ENCODE measurements at places on chromosomes 12 and 14. TPM values are rescaled to one million over a fixed set of nuclear protein-coding genes. Genes with fewer than 3 reads are reported as not detected.

TMEM119 gene
- total RNA-seq, result 311 TPM

PRH2 gene
- total RNA-seq, result not detected

IL26 gene
- total RNA-seq, result not detected

DNA sequence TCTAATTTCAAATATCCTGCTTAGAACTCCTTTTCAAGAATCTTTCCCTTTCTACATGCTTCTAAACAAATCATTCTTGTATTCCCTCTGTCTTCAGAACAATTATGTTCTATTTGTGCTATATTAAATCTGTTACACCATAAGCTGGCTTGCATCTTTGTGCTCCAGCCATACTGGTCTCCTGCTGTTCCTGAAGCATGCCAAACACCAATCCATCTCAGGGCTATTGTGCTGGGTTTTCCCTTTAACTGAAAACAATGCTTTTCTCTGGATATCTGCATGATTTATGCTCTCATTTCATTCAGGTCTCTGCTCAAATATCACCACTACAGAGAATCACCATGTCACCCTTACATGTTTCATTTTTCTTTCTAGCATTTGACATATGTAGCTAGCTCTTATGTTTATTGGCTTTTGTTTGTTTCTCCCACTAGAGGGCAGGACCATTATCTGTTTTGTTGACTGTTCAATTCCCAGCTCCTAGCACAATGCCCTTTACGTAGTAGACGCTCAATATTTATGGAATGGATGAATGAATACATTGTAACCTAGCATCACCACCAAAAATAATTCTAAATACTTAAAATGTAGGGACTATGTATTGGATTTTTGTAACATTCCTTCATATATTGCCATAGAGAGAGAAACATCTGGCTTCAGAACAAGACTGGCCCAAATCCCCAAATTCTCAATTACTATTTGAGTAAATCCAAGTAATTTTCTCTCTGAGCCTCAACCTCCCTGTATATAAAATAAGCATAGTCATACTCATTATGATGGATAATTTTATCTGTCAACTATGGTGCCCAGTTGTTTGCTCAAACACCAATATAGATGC, 302.0 kb upstream of the SYT1 start:
- no peak for DNase-seq

DNA sequence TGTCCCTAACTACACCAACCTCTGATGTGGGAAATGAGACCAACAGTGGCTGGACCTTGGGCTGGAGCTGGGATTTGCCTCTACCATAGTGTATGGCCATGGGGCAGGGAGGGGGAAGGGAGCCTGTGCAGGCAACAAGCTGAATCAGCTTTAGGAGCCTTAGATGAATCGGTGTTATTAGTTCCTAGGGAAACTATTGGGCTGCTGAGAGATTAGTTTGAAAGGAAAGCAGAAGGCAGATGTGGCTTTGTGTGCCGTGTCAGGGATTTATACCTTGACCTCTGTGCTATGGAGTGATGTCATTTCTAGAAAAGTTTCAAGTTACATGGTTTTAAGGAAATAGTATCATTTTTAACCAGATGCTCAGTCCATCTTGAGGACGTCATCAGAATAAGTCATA, 19.5 kb upstream of the GAS2L3 start:
- no peak for DNase-seq

DNA sequence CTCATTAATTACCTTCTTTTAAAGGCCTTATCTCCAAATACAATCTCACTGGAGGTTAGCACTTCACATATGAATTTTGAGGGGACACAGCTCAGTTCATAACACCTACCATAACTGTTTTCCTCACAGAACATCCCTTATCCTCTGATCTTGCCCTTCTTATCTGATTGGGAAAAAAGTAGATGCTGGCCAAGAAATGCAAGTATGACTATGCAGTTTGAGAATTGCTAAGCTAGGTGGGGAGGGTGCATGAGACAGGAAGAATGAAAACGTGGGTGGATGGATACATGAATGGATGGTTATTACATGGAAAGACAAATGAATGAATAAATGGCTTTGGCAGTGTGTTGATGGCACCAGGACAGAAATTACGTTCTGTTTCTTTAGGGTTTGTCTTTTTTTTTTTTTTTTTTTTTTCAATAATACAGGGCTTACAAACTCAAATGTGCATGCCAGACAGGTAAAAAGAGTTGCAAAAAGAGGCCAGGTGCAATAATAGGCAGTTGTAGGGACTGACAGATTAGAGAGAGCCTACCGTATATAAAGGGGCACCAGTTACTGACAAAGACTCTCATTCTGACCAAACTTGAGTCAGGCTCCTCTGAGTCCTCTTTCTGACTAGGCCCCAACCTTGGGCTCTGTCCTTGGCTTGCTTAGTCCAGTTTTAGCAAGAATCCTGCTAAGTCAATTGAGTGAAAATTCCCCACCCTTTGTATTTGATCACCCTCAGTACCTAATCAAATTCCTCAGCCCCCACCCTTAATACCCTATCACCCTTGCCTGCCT, 304.9 kb downstream of the ZFP36L1 start:
- no peak for DNase-seq

GRCh38 chr12:54879150-54879549, 24.8 kb downstream of the MUCL1 start:
- no peak for DNase-seq

DNA sequence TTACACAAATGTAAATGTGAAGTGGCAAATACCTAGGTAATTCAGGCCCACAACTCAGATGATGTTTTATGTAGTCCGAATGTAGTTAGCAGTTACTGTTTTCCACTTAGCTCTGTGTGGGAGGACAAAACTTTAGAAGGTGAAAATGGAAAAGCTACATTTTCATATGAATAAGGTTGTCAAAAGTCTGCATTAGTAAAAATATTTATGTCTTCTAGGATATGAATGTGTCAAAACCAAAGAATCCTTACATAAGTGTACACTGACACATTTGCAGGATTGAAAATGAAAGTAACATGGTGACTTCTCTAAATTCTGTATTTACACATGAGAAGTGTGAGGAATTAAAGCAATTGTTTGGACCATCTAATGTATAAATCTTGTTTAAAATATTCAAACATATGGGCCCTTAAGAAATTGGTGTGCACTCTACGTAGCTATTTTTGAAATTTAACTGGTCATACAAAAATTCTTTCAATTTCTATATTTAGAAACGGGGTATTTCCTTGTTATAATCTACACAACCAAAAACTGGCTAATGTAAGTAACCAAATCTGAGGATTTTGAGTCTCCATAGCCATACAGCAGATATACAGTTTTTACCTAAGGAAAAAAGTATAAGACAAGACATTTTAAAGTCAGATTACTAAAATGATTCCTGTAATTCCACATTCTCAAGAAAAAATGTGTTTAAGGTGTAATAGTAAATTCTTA, 5.4 kb downstream of the CDKN1B start:
- DNase-seq, result no peak

DNA sequence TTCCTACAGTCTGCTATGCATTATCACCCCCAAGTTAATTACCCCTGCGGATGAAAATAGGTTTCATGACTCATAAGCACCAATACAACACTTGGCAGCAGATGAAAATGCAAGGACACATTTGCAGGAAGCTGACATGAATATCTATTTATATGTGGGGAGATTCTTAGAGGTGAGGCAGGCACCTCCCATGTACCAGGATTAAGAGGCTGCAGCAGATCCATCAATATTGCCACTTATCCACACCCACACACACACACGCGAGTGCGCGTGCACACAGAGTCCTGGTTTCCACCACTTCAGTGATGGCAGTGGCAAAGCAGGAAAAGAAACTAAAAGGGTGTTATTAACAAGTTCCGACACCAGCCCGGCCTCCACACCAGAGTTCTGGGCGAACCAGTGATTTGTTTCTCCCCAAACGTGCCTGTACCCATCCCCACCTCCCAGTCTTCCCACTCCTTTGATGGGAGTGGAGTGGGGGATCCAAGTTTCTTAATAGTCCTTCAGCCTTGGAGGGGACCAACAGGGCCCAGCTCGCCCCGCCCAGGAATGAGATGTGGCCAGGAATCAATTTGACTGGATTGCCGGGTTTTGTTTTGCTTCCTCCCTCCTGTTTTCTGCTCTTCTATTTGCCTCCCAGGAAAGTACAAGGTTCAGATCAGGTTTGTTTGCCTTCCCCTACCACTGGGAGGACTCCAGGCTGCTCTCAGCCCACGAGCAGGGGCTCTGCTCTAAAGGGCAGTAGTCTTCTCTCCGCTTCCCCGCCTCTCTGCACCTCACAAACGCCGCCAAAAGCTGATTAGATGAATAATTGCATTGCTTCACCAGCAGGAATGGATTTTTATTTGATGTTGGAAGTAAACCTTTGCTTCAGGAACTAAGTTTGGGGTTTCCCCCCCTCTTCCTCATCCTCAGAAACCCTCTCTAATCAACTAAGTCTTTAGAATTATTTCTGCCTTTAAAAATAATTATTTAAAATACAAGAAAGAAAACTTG, 5.2 kb downstream of the IRF2BPL start:
- DNase-seq, result no peak

GRCh38 chr12:24760162-24760561, 188.7 kb downstream of the BCAT1 start:
- no peak for DNase-seq

DNA sequence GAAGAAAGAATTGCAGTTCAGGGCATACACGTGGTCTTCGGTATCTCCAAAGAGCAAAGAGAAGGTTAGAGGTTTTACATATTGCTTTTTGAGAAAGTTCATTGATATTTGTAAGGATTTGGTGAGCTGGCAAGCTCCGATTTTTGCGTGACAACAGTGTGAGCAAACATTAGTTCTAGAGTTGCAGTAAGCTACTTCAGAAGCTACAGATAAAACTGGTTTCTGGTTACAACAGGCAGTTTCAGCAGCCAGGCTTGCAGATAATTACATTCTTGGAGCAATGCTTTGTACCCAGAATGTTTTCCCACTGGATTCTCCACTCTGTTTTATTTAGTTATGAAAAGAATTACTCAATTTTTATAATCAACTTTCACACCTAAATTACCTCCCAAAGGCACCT, 28.2 kb downstream of the KLRK1 start:
- no peak for DNase-seq

DNA sequence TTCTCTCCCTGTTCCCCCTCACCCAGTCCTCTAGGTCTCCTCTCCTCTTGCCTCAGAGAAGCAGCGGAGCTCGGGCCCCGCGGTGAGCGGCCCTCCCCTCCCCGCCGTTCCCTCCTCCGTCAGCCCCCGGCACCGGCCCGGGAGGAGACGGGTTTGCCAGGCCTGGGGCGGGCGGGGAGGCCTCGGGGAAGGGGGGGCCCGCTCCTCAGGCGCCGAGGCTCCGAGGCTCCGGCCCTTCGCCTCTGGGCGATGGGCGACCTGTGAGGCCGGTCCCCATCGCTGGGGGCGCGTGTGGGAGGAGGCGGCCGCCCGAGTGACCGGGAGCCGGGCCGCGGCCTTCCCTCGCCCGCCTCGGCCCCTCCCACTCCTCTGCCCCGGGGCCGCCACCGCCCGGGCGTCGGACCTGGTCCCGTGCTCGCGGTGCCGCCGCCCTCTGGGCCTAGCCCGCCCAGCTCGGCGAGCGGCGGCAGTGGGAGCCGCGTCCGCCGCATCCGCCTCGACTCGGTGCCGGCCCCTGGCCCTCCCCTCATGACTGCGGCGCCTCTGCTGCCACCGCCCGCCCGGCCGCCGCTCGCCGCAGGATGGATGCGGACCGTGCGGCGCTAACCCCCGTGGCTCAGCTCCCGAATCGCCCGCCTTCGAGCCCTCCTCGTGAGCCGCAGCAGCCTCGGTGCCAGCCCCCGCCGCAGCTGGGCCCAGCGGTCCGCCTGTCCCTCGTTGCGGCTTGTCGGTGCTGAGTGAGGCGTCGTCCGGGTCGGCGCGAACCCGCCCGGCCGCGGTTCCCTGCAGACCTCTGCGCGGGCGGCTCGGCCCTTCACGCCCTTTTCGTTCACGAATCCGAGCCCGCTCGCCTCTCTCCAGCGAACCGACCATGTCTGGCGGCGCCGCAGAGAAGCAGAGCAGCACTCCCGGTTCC, 574 bp downstream of the WNK1 start:
- peak; percentile 63 for DNase-seq

DNA sequence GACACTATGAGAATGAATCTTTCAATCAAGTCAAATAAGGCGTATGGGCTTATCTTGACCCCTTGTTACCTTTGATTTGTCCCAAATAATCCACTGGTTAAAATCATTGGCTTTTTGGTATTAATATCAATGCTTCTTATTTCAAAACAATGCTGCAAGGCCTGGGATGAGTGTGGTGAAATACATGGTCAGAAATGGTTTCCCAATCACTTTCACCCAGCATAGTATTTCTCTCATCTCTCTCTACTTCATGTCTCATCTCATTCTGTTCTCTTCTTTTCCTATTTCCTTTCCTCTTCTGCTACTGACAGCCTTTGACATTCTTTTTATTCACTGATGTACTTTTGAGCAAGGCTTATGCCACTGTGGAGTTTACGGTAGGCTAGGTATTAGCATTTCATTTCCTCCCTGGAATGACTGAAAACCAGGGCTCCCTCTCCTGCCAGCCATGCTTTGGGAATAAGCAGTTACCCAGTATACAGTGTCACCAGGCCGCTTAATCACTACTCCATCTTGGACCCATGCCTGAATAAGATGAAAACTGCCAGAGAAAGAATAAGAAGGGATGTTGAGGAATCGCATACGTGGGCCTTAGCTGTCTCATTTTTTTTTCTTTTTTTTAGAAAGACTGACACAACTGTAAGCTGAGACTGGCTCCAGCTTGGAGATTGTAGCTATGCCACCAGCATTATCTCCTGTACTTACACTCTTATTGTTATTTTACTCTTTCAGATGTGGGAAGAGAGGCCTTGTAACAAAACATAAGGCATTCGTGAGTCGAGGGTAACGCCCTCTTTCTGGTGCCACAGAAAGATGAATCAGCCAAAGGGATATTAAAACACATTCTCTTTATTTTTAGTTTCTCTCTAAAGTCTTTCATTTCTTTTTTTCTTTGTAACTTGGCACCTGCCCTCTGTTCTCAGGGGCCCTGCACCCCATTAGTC, 53.5 kb downstream of the IGF1 start:
- DNase-seq, result no peak

- no peak for DNase-seq
Observed at GRCh38 chr14:30528119-30528518, 30.8 kb upstream of the G2E3 start.

DNA sequence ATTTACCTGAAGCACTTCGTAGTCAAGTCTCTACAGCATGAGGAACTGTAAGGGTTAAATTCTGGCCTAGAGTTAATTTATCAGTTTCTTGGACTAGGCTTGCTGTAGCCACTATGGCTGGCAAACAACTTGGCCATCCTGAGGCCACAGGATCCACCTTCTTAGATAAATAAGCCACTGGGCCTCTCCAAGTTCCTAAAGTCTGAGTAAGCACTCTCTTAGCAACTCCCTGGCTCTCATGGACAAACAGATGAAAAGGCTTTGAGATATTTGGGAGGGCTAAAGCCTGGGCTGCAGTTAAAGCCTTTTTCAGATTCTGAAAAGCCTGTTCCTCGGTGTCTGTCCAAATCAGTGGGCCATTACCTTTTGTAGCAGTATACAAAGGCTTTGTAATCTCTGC, 675.0 kb downstream of the TMEM121 start:
- no peak for DNase-seq

DNA sequence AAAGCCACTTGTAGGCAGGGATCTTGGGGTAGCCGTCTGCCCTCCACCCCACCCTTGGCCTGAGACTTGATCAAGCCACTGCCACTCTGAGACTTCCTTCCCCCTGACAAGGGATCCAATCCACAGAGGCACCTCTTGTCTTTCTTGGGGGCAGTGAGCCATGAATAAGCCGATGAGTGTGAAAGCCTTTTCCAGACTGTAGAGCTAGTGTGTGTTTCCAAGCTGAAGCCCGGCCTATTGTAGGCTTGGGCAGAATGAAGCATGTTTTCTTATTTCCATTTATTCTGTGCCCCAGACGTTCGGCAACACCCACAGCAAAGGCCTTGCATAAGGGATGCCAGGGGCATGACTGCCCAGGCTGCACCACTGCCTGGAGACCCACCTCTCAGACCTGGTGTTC, 991.6 kb downstream of the BCL11B start:
- no peak for DNase-seq

GRCh38 chr12:113929312-113929989, 36.7 kb downstream of the RBM19 start:
- peak; percentile 78 for DNase-seq
